ENCODE measurements at places on chromosomes 11 and 22. TPM values are rescaled to one million over a fixed set of nuclear protein-coding genes. Genes with fewer than 3 reads are reported as not detected.

- no peak for DNase-seq
Measured at GRCh38 chr22:17552737-17553136, 10.6 kb upstream of the SLC25A18 start.

DNA sequence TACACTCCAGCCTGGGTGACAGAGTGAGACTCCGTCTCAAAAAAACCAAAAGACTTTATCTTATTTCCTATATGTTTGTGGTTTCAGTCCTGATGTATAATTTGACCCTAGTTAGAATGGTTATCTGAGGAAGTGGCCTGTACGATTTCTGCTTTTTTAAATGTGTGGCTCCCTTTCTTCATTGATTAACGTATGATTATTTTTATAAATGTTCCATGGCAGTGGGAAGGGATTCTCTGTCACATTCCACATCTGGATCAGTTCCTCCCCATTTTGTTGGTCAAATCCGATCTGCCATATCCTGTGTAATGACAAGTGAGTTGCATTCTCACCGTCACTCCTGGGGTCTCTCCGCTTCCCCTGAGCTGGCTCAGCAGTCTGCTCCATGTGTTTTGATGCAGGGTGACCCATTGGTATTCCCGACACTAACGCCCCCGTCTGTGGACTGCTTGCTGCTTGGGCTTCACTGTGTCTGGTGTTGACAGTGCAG, 20.3 kb downstream of the NEAT1 start:
- DNase-seq = peak; percentile 76

DNA sequence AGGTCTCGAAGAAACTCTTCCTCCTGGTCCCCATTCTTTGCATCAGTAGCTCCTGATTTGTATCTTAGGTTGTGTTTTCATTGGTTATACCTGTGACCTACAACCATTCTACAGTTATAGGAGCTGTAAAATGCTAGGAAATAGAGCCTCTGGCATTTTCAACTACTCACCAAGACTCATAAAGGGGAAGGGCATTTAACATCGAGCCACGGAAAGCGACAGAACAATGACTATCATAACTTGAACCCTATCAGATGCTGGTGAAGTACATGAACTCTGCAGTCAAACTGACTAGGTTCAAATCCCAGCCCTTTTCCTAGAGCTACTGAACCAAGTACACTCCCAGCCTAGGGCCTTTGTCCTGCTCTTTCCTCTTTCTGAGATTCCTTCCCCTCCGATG, 588.0 kb downstream of the SOX6 start:
- no peak for DNase-seq

DNA sequence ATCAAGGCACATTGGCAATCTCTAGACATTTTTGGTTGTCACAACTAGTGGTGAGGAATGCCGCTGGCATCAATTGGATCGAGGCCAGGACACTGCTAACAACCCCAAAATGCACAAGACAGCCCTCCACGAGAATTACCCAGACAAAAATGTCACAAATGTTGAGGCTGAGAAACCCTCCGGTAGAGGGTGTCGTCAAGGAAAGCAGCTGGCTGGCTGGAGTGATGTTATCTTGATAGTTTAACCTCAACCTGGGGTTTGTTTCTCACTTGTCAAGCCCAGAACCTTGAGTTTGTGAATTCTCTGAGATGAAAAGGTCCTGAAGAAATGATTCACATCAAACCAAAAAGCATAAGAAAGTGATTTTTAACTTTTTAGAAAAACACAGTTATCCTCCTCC, 21.1 kb upstream of the TMPRSS13 start:
- no peak for DNase-seq

Gene APOA4
- not detected for total RNA-seq

DNA sequence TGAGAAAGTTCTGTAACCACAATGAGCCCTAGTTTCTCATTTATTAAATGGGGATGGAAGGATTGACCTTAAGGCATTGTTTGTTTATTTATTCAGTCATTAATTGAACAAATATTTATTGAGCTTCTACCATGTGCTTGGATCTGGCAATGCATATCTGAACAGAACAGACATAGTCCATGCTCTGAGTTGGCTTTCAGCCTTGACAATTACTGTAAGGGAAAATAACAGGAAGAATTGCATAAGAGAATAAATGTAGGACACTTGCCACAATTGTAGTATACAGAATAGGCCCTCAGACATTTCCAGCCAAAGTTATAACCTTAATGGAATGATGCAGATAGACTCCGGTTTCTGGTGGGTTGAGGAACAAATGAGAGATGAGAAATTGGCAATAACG, 160.5 kb upstream of the TTC12 start:
- DNase-seq = no peak

DNA sequence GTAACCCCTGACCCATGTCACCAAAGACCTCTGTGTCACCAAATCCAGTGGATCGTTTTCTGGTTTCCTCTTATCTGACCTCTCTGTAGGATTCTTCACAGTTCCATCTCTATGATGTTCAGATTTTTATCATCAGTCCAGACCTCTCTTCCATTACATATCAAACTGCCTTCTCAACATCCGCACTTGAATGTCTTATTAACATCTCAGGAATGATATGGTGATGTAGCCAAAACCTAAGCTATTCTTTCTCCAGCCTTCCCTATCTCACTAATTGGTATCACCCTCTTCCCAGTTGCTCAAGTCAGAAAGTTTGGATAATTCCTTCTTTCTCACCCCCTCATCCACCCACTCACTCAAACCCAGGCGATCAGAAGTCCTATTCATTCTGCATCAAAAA, 13.4 kb downstream of the APLNR start:
- no peak for DNase-seq

GRCh38 chr22:27686534-27686933, 115.0 kb downstream of the MN1 start:
- peak; percentile 96 for DNase-seq

DNA sequence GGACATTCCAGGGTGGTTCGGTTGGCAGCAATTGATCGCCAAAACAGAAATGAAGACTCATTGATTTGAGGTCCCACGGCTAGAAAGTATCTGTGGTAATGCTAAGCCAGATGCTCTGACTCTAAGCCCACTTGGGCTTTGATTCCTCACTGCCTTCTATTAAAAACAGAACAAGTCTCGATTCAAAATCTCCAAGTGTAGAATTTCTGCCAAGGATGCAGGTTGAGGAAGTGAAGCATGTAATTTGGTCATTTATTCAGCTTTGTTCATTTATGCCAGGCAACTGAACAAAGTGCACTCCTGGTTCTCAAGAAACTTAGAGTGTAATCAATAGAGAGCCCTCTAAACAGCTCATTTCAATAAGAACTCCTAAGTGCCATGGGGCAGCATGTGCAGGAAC, 2.3 kb upstream of the CEP295 start:
- no peak for DNase-seq

- no peak for DNase-seq
Measured at GRCh38 chr11:65185869-65186341, 4.2 kb downstream of the CAPN1 start.

Gene KRTAP5-10
- total RNA-seq = not detected

DNA sequence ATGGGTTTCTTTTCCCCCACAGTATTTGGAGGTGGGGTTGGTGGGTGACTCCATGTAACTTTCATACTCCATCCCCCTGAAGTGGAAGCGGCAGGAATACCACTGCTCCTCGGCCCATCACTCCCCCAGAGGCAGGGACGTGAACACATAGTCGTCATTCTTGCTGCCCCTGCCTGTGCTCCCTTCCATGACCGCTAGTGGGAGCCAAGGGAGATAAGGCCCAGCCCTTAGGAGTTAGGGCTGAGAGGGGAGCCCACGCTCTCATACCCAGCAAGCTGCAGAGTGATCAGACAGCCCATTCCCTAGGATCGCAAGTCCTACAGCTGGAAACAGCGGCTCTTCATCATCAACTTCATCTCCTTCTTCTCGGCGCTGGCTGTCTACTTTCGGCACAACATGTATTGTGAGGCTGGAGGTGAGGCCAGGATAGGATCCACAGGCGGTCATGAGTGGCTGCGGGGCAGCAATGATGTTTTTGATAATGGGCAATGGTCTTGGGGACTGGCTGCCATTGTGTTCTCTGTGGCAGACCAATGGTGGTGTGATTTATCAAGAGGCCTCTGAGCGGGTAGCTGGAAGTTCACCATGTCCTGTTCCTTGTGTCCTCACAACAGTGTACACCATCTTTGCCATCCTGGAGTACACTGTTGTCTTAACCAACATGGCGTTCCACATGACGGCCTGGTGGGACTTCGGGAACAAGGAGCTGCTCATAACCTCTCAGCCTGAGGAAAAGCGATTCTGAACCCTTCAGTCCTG, 15.9 kb downstream of the RHOG start:
- DNase-seq = peak; percentile 88

DNA sequence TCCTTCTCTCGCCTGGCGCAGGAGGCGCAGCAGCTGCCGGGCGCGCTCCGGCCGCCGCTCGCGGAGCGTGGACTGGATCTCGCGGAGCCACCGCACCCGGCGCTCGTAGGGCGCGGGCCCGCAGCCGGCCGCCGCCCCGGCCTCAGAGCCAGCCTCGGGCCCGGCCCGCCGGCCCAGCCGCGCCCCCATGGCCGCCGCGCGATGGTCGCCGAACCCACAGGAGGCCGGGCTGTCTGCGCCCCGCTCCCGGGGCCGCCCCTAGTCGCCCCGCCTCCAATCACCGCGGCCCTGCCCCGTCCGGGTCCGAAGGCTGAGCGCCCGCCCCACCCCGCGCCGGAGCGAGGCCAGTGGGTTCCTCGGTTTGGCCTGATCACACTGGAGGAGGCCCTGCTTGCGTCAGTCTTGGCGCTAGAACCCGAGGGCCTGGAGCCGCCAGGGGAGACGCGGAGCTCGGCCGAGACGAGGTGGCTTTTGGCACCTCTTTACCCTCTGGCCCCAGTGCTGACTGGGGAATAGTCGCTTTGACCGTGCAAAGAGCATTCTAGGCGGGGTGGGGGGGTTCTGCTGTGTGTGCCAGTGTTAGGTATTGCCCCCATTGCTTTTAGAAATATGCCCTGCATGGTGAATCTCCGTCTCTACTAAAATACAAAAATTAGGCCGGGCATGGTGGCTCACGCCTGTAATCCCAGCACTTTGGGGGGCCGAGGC, at the start of gene LRRC75B:
Gene LRRC75B (minus strand): TSS at position 223 of the 708 bp plus-strand sequence. CDS start 34 bp downstream, at position 189.
- peak; percentile 97 for DNase-seq

Gene RFPL1
- total RNA-seq = not detected

DNA sequence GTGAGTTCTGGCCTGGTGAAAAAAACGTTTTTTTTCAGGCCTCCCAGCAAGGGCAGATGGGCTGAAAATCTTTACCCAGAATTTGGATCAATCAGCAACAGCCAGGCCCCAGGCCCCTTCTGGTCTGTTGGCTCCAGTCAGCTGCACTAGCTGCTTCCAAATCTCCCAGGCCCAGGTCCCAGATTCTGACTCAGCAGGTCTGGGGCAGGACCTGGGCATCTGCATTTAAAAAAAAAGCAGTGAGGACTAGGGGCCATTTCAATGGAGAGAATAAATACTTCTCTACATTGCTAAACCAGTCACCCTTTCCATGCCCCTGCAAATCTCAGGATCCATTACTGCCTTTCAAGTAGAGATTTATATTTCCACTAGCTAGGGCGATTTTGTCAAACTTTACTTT, 4.3 kb downstream of the SLC15A3 start:
- no peak for DNase-seq

- DNase-seq = no peak
Measured at GRCh38 chr11:110200241-110200640, 96.2 kb downstream of the RDX start.

DNA sequence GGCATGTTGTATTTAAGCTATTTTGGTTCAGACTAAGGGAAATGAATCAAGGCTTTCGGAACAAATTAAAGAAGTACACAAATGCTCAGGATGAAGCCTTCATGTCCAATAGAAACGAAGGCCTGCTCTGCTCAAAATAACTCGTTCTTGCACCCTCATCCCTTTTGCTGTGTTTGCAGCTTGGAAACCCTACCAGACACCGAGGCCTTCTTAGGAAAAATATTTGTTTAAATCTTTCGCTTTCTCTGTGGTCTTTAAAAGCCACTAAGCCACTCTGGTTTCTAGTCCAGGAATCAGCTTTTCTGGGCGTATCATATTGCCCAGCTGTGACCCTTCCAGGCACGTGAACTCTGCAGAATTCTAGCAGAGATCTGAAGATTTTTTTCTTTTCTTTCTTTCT, 60.9 kb upstream of the HSPA8 start:
- DNase-seq = no peak

GRCh38 chr11:112448168-112448567, 187.5 kb upstream of the PLET1 start:
- no peak for DNase-seq

Gene DHCR7
- 15.5 TPM for total RNA-seq

DNA sequence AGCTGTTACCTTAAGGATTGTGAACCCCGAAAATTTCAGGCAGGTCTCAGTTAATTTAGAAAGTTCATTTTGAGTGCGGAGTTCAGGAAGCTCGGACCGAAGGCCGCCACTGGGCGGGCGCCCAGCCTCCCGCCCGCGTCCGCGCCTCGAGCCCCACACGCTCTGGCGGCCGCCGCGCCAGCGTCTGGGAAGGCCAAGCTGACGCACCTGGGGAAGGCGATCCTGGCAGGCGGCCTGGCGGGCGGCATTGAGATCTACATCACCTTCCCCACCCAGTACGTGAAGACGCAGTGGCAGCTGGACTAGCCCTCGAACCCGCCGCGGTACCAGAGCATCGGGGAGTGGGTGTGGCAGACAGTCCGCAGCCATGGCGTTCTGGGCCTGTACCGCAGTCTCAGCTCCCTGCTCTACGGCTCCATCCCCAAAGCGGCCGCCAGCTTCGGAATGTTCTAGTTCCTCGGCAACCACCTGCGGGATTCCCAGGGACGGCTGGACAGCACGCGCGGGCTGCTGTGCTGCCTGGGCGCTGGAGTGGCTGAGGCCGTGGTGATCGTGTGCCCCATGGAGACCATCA, 79.5 kb downstream of the CCDC83 start:
- DNase-seq = no peak

Gene ZNRF3
- total RNA-seq = 8.5 TPM

DNA sequence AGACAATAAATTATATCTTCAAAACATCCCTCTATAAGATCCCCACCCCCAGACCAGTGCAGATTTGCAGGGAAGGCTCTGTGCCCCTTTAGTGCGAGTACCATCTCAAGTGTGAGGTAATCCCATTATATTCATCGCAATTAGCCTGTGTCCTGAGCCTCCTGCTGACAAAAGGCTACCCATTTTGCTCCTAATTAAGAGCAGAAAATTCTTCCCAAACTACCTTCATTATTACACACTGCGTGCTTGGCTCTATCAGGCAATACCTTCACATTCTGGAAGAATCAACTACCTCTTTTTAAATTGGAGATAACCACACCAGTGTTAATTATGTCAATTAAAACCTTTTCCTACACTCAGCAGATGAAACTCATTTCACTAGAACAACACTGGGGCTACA, 1133.4 kb upstream of the CCDC90B start:
- DNase-seq = no peak

GRCh38 chr11:108221371-108221770, 1.1 kb downstream of the NPAT start:
- no peak for DNase-seq

- DNase-seq = no peak
Measured at GRCh38 chr11:128375961-128376360, 211.4 kb downstream of the ETS1 start.

GRCh38 chr11:117580866-117581265, 216.2 kb downstream of the DSCAML1 start:
- DNase-seq = no peak

GRCh38 chr11:133026952-133027351, 505.3 kb downstream of the OPCML start:
- DNase-seq = no peak

- DNase-seq = no peak
Measured at GRCh38 chr11:19604679-19605375, 107.8 kb upstream of the NAV2 start.

GRCh38 chr11:2663915-2664314, 35.9 kb downstream of the KCNQ1OT1 start:
- no peak for DNase-seq

Gene FOSL1
- 38.7 TPM for total RNA-seq

Gene CRYBB2
- not detected for total RNA-seq

Gene ANGPTL5
- 6.8 TPM for total RNA-seq

GRCh38 chr22:33850724-33851123, 69.6 kb downstream of the LARGE1 start:
- no peak for DNase-seq

Gene GUCD1
- total RNA-seq = 73.5 TPM
